Skin of body (tissue), 3 donors: ENCODE measurements at places on chromosomes 5 and 9. TPM values are rescaled to one million over a fixed set of nuclear protein-coding genes. Genes with fewer than 3 reads are reported as not detected.

GPR21 gene
- 4.3 TPM for total RNA-seq

DNA sequence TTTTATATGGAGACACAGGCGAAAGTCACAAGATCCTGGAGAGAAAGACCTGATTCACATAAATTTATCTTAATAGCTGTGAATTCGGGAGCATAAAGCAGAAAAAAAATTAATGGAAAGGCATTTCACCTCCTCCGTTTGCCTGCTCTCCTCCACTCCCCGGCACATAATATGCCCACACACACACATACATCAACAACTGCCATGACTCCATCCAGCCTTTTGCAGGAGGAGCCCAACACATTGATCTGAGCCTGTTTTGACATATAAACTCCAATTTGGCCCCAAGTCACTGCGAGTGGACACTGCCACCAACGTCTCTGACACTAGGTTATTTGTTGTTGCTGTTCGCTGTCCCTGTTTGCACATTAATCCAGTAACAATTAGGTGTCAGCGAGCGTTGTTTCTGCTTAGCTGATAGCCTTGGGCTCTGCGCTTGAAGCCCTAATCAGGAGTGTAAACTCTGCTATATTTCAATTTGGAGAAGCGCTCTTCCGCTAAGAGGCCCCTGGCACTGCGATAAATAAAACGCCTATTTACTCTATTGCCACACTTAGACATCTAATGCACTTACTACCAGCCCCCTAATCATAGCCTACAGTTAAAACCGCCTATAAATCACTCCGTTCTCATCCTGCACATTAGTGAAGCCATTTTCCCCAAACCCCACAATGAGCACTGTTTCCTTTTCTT, 195.8 kb upstream of the TBCA start:
- peak; percentile 21 for DNase-seq

DNA sequence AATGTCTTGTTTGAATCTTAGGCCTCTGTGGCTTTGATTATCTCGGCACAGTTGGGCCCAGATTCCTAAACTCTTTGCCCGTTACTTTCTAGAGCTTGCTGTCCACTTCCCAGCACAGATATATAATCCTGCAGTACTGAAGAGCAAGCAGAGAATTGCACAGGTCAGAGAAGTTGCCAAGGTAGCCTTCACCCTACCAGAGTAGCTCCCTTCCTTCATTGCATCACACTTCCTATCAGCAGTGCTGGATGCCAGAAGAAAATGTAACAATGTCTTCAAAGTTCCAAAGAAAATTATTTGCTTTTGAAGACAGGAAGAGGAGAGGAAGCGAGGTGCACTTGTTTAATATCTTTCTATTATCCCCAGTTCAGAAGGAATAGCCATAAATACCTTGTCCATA, 38.1 kb upstream of the SPATA31D4 start:
- DNase-seq = no peak

- no peak for DNase-seq
These were observed 54.3 kb downstream of the NR3C1 start for GRCh38 chr5:143349177-143349576.

DNA sequence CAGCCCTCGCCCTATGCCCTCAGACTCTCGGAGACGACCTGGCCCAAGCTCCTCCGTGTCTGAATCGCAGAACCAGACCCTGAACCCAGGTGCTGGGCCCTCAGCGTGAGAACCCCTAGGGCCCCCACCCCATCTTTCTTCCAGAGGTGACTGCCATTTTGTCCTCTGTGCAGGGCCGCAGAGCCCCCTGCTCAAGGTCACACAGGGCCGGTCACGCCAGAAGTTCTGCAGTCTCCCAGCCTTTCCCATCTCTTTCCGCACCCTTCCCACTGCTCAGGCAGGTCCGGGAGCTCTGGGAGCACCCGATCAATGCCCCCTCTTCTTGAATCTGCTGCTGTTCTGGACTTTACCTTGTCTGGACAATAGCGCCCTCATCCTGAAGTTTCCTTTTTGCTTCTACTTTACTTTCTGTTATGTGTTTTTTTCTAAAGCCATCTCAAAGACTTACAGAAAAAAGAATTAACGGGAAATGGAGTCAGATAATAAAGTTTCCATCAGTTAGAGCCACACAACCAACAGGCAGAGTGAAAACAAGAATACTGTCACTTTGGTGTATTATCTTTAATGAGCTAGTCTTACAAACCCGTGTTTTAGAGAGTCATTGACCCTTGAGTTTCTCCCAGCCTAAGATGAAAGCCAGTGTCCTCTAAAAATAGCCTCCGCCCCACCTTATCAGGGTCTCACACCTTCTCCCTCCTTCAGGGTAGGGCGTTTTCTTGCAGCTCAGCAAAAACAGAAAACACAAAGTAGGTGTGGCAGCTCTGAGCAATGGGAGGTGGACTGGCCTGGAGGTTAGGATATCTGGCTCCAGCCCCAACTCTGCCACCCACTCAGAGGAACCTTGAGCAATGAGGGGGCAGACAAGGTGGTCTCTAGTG, 1.8 kb downstream of the TMOD1 start:
- DNase-seq = no peak

DNA sequence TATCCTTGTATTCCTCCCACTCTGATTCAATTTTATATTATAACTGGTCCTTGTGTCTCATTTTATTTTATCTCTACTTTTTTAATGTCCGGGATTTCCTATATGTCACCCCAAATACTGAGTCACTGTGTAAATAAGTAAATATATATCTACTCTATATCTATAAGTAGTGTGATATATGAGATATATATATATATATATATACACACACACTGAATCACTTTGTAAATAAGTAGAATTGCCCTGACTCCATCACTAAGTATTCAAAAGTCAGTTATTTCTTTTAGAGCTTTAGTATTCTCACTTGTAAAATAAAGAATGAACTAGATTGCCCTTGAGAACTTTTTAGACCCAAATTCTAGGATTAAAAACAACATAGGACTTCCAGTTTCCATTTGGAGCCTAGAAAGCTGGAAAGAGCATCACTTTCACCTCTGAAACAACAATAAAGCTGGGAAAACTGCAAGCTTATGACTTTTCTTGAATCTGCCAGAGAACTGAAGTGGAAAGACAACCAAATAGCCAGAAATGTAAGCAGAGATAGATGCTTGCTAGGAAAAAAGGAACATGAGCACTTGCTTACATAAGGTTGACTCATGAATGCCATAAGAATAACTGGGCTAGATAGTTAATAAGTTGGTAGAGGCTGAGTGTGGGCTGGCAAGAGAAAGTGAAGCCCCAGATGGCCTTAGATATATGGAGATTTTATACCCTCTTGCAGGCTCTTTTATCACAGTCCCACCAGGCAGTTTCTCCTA, 171.1 kb upstream of the TLX3 start:
- DNase-seq = no peak

TPPP gene
- total RNA-seq = 1.1 TPM

- DNase-seq = no peak
These were observed 657.6 kb upstream of the RIOK2 start for GRCh38 chr5:97840643-97841042.

DNA sequence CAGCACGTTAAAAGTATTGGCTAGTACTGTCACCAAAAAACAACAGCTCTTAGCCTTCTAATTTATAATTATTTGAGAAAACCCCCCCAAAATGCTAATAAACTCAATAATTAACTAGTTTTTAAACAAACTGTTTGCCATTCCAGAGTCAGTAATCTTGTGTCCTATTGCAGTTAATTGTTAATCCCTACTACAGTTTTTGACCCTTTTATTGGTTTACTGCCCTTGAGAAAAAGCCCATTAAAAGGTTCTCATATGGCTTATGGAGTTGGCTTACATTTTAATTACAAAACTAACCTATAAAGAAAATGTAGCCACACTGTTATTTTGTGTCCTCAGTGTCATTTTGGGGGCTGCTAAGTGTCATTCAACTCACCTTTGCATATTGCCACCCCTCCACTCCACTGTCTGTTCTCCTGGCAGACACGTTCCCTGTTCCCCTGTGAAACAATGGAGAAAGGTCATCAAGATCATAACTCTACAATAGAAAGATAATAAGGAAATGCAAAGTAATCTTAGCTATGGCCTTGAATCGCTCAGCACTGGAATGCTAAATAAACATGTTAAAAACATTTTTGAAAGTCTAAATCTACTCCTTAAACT, 51.6 kb upstream of the TXNDC8 start:
- DNase-seq = no peak

DNA sequence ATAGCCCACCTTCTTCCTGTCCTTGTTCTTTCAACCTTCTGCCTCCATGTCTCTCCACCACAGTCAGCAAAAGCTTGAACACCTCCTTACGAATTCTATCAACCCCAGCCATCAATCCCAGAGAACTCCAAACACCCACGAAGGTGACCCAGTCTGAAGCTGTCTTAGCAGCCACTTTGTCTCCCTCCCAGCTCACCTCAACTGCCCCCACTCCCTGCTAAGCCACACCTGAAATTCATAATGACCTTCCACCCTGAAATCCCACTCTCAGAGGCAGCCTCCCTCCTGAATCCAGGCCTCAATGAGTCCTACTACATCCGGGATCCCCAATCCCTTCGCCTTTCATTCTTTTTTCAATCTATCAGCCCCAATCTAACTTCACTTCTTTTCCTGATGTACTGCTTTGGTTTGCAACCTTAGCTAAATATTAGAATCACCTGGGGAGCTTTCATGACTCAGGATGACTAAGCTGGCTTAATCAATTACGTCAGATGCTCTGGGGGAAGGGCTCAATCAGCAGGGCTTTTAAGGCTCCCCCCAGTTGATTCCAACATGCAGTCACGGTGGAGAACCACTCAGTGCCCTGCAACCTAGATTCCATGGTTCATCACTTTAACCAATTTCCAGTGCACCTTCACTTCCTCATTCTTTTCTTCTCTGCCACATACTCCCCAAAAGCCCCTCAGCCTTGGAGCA, 32.2 kb downstream of the BHMT start:
- DNase-seq = no peak

DNA sequence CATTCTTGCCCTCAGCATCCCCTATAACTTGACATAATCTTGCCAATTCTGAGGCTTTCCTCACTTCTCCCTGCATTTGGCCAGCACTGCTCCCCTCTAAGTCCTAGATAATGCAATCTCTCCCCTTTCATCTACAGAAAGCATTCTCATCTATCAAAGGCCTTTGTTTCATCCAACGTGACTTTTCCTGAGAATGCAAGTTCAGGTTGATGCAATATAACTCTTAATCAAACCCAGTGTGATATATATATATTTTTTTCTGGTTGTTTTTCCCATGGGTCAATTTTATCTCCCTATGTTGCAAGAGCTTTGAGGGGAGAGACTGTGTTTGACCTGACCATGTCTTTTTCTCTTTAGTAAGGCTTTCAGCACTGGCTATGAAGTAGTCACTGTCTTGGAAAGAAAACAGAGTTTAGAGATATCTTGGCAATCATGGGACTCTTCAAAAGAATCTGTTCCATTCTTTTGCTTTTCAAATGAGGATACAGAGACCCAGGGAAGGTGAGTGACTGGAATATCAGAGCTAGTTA, 268.6 kb downstream of the TRPM3 start:
- no peak for DNase-seq

DNA sequence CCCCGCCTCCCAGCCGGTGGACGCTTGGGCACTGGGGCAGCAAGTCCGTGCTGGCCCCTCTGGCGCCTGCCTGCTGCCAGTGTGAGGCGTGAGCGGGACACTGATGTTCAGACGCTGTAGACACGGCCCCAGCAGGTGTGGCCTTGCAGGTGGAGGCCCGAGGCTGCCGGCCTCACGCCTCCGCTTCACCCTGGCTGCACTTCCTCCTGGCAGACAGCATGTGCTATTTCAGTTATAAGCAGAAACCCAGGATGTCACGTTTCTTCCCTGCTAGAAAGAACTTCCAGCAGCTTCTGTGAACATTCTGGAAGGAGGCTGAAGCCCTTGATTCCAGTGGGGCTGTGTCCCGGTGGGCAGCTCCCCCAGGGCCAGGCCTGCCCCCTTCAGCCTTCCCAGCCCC, 114.8 kb upstream of the FCN2 start:
- no peak for DNase-seq

DNA sequence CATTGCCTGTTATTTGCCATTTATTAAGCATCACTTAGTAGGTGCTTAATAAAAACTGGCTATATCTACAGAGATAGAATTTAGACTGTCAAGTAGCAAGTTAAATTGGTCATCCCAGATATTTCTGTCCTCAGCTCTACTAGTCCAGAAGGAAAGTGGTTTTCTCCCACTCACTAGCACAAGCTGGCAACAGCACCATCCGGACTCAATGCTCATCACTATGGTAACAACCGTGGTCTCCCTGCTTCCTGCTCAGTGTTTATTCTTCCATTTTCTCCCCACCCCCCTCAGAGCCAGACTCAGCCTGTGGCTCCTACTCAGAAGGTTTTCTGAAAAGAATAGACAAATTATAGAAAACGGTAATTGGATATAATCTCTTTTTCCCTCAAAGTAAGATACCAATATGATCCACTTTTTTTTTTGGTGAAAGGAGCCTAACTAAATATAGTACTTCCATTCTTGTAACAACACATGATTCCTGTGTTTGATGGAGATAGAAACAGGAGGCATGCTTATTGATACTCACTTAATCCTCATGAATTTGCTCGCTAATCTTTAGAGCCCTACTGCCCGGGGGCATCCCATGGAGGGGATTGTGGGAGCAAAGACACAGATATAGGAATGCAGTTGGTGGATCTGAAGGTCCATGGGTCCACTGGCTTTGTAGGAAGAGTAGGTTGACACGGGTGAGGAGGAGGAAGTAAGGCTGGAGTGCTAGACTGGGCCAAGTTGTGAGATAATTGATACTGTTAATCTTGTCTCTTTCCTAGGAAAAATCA, 191.4 kb downstream of the MAN2A1 start:
- DNase-seq = no peak

SLC1A1 gene
- 1.3 TPM for total RNA-seq

DNA sequence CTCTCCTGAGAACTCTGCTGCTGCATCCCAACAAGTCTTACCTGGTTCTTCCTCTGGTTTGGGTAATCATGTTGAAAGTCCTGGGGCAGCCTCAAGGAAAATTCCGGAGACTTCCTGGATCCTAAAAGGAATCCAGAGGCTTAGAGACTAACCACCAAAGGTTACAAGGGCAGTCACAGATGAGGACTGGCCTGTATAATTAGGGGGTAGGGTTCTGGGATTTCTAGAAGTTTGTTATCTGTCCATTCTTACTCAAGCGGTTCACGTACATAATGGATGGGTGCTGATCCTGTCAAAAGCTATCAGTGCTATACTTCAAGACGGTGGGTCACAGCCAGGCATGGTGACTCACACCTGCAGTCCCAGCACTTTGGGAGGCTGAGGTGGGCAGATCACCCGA, 51.4 kb upstream of the EPB41L4B start:
- no peak for DNase-seq

ZNF454 gene
- 4.2 TPM for total RNA-seq

DNA sequence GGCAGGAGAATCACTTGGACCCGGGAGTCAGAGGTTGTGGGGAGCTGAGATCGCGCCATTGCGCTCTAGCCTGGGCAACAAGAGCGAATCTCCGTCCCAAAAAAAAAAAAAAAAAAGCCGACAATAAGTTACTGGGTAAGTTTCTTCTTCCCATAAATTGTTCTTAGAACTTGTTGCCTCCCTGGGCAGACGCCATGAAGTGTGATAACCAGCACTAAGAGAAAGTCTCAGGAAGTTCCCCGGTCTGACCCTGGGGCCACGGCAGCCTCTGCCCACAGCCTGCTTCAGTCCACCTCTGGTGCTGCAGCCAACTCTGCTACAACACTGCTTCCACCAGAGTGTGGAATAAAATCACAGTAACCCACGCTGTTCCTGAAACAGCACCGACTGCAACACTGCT, 19.1 kb downstream of the LPCAT1 start:
- DNase-seq = no peak

FOXD4 gene
- total RNA-seq = 0.10 TPM

GRCh38 chr9:114028646-114029045, 49.5 kb downstream of the AMBP start:
- no peak for DNase-seq
